ENCODE measurements at places on chromosomes 11 and 22.

- no peak for DNase-seq
Observed at GRCh38 chr22:23909296-23909898, 15.2 kb downstream of the MIF start.

DNA sequence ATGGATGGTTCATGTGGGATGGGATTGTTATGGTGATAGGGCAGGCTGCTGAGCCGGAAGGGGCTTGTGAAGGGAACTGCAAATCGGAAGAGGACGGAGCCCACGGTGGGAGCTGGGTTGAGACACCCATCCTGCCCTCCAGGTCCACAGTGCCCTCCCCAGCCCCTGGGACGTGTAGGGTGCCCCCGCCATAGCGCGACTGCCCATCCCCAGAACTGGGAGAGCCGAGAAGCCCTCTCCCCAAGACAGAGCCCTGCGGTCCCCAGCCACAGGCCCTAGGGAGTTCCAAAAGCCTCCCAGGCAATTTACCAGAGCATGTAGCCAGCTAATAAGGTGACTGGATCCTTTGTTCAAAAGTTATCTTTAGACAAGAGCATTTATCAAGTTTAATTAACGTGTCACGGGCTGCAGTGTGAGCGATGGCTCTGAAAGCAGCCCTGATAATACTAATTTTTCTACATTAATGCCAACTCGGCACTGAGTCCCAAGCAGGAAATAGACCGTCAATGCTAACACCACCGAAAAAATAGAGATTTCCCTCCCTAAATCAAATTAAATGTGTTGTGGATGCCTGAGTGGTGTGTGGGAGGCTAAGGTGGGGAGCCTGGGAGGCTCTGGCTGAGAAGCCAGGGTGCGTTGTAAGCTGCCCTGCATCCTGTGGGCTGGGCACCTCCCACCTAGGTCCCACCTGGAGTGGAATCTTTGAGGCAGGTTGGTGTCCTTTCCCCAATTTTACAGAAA, 76.8 kb upstream of the RTL6 start:
- no peak for DNase-seq

DNA sequence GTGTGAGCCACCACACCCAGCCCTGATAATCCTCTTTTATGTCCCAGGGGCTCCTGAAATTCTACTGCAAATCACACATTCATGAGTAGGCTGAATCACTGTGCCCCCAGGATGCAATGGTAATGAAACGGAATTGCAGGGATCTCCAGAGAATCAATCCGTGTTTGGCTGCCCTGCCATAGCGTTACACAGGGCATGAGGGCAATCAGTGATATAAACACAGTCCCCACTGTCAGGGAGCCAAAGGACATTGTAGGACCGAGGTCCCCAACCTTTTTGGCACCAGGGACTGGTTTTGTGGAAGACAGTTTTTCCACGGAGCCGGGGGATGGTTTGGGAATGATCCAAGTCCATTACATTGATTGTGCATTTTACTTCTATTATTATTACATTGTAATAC, 9.0 kb upstream of the PLA2G6 start:
- no peak for DNase-seq

GRCh38 chr11:16977994-16978315, 36.3 kb downstream of the PLEKHA7 start:
- DNase-seq, result no peak

GRCh38 chr22:29344137-29344536, 28.6 kb upstream of the RASL10A start:
- peak; percentile 90 for DNase-seq

DNA sequence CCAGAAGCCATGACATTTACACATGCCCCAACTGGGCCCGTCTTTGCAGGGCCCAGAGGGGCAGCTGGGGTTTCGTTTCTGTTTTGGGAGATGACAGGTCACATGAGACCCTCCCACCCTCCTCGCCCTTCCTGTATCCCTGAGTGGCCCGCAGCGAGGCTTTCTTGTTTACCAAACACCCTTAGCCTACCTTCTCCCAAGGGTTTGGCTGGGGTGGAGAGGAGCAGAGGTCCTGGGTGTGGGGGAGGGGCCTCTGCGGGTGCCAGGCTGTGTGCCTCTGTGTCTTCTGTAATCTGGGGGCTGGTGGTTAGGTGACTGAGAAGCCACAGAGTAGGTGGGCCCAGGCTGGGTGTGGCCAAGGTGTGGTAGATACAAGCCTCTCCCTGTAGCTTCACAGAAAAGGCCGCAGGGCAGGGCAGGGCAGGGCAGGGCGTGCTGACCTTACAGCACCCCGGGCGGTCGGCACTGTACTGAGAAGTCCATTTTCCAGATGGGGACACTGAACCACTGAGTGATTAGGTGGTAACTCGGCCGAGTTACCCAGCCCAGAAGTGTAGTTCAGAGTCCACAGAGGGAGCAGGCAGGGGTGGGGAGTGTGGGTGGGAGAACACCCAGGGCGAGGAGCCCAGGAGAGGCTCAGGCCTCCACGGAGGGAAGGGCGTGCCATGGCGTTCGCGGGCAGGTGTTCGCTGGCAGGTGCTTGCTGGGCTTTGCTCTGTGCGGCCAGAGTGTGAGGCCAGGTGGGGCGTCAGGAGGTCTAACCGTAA, 8.7 kb downstream of the PRR5 start:
- DNase-seq, result no peak

DNA sequence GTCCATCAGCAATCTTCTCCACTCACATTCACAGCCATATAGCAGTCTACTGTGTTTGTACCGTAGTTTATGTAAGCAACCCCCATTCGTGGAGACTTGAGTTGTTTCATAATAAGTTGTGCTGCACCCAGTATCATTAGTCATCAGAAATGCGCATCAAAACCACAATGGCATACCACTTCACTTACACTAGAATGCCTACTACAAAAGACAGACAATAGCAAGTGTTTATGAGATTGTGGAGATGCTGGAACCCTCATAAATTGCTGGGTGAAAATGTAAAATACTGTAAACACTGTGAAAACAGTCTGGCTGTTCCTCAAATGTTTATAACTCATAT, 133.3 kb downstream of the ATXN10 start:
- DNase-seq, result peak; percentile 97

- DNase-seq, result no peak
Observed at GRCh38 chr11:114105611-114106010, 46.1 kb downstream of the ZBTB16 start.

GRCh38 chr11:119340335-119341221, at the start of gene C1QTNF5:
Gene C1QTNF5, minus strand, starts transcription at chr11:119340883. Its CDS starts 486 bp downstream, at chr11:119340397.
- DNase-seq, result no peak

GRCh38 chr22:41620589-41621098, at the start of gene DESI1:
Gene DESI1, minus strand, starts transcription at chr22:41621043. Its CDS starts 204 bp downstream, at chr22:41620839.
- no peak for DNase-seq

DNA sequence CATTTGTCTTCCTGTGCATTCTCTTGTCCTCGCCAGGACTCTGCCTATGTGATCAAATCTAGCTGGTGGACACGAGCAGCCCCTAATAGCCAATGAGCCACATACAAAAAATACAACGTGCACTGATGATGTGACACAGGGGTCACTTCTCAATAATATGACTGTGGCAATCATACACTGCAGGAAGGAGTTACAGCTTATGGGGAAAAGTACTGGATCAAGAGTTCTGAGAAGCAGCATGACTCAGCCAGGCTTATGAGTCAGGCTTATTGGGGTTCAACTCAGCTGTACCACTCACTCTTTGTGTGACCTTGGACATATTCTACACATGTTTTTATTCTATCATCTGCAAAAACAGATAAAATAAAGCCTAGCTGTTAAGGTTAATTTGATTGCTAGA, 889.4 kb upstream of the TENM4 start:
- DNase-seq, result no peak

DNA sequence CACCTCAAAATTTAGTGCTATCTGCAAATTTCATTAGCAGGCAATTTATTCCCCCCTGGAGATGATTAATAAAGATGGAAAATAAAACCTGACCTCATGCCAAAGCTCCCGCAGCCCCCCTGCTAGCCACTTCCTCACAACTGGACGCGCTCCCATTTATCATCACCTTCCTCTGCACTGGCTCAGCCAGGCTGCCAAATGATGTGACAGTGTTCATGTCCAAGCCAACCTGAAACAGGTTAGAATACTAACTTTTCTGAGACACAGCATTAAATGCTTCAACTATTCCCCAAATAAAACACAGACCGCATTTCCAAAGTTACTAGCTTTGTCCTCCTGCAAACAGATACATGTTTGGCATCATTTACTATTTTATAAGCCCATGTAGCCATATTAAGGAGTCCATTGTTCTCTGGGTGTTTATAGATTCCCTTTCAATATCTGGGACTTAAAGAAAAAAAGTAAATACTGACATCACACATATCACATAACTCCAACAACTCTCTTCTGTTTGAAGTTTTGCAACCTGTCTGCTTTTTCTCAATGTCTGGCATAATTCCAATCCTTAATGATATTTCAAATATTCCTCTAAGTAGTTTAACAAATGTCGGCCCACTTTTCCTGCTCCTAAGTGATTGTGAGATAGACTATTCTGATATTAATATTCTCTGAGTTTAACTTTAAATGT, 829.7 kb upstream of the FAT3 start:
- no peak for DNase-seq
